ENCODE measurements at places on chromosomes 1 and 21.

GRCh38 chr1:42915456-42915855 lies 43.2 kb downstream of the SLC2A1 start:
- no peak for DNase-seq

DNA sequence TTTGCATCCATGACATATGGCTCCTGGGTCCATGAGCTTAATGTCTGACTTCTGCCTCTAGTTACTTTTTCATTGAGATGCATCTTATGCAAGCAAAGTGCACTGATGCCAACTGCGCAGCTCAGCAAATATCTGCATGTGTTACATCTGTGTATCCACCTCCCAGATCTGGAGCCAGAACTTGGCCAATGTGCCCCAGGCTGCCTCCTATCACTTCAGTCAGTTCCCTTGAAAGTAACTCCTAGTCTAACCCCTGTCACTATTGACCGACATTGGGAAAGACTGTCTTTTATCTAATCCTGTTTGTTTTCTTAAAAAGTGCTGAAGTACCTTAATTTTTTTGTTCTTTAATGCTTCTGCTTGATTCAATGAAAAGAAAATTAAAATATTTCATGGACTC lies 19.3 kb upstream of the UBL4B start:
- no peak for DNase-seq

GRCh38 chr1:55636696-55637095 lies 421.5 kb upstream of the USP24 start:
- no peak for DNase-seq

DNA sequence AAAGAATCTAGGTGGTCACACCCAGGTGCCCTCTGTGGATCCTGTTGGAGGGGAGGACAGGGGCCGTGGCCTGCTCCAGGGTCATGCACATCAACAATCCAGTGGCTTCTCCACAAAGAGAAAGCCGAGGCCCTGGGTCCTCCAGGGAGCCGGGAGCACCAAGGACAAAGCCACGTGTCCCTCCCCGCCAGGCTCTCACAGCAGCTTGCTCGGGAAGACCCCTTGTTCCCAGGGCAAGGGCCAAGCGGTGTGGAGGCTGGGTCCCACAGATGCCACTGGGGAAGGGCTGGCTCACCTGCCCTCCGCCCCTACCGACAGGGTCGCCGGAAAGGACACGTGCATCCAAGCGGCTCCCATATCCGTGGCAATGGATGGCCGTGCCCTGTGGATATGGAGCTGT lies 192.9 kb upstream of the VAMP3 start:
- DNase-seq, result no peak

- no peak for DNase-seq
These were observed 41.1 kb downstream of the SLC35F3 start for GRCh38 chr1:233945573-233945972.

DNA sequence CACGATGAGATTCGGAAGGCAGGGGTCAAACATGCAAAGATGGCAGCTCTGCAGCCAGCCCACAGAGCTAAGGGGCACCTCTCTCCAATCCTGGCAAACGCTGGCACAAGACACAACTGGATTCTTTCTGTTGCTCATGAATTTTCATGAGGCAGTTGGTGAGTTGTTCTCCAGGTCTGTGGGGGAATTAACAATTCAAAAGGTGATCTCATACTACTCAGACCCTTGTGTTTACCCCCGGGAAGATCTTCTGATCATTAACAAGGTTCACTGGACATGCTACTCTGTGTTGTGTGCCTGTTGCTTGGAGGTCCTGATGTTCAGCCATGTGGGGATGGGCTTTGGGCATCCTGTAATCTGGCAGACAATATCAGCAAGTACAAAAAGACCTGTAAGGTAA lies 128.9 kb downstream of the HHAT start:
- no peak for DNase-seq

DNA sequence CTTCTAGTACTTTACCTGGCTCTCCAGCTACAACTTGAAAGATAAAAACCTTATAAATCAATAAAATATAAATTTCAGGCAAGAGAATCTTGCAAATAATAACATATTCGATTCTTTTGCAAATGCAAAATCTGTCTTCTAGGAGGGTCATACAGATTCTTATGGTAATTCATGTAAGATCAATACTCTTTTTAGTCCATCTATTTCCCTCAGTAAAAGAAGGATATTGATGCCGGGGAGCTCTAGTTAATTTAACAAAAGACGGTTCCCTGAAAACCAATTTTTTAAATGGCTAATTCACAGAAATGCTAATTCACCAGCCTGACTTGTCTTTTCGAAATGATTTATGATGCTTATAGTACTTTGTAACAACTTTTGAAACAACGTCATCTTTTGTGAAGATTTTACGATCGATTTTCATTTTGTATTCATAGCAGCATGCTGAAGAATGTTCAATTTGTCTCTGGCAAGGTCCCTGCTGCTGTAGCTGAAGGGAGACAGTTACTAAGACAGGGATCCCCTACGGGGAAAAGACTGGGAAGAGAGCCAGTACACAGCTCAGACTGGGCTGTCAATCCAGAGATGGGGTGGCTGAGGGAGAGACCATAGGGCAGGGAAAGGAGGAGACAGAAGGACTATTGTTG lies 90.6 kb upstream of the SPAG17 start:
- DNase-seq, result no peak

GRCh38 chr1:241647658-241648057 lies 4.4 kb upstream of the WDR64 start:
- no peak for DNase-seq

DNA sequence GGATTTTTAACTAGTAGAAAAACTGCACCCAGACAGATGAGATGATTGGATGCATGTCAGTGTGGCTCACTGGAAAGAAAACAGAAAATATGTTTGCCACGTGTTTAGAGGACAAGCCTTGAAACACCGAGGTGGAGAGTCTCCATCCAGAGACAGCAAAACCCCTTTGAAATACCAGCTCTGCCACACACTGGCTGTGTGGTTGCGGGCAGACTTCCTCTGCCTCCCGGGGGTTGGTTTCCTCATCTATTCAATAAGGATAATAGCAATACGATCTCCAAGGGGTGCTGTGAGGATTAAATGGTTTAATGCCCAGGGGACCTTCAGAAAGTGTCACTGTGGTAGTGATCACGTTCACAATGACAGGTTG lies 67.2 kb upstream of the PARP1 start:
- DNase-seq, result no peak

DNA sequence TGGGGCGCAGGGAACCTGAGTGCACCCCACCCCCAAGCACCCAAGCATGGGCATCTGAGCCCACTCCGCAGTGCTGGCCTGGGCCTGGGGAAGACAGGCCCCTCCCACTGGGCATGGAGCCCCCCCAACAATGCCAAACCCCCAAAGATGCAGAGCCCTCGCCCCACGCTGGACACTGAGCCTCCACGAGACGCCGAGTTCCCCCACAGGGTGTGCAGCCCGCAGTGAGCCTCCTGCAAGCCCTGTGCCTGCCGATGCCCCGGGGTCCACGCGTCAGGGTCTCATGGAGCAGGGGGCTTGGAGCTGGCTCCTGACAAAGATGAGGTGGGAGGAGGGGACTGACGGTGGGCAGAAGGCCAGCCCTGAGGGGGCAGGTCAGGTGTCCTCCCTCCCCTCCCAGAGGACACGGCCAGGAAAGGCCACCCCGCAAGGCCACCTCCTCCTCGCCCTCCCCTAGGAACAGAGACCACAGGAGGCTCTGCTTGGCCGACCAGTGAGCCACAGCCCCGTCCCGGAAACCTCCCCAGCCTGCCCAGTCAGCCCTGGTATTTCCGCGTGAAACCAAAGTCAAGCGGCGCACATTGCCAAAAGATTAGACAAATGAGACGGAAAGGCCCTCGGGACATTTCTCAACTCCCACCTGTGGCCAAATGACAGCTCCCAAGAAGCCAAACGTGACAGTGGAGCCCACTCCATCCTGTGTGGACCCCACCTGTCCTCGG lies 33.4 kb downstream of the MEGF6 start:
- DNase-seq, result no peak
